CD8-positive, alpha-beta T cell (primary cell): ENCODE measurements at places on chromosomes 6 and 20.
A peak's percentile ranks its signal among the peaks of the same experiment; 100 is the strongest.

DNA sequence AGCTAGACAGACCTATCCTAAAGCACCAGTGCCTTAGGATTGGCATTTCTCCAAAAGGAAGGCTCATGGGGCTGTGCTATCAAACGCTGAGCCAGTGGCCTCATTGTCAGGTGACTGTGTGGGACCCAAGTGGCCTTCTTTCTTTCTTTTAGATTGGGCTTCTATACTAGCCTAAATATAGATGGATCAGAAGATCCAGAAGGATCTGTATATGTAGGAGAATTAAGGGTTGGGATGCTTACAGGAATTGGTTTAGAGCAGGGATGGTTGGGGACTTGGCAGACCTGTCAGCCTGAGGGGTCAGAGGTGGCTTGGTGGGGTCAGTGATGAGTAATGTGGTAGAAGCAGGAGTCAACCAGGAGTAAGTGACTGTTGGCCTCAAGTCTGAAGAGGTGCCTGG, 14.8 kb downstream of the ABT1 start:
- no peak for DNase-seq

- DNase-seq = no peak
These were observed 11.9 kb downstream of the HLA-A start for GRCh38 chr6:29954272-29954671.

DNA sequence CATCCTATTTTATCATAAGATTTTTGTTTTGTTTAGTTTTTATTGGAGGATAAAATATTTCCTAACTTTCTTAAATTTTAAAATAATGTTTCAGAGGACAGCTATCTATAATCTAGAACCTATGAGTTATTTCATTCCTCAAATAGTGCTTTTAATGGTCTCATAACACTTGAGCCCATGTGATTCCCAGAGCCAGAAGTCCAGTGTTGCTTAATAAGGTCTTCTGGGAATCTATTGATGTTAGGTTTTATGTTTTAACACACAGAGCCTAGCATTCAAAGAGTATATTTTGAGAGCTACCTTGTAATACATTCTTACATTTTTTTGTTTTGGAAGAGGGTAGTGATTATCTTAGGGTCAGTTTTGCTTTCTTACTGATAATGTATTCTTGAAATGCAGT, 200.2 kb downstream of the CENPW start:
- DNase-seq = no peak

DNA sequence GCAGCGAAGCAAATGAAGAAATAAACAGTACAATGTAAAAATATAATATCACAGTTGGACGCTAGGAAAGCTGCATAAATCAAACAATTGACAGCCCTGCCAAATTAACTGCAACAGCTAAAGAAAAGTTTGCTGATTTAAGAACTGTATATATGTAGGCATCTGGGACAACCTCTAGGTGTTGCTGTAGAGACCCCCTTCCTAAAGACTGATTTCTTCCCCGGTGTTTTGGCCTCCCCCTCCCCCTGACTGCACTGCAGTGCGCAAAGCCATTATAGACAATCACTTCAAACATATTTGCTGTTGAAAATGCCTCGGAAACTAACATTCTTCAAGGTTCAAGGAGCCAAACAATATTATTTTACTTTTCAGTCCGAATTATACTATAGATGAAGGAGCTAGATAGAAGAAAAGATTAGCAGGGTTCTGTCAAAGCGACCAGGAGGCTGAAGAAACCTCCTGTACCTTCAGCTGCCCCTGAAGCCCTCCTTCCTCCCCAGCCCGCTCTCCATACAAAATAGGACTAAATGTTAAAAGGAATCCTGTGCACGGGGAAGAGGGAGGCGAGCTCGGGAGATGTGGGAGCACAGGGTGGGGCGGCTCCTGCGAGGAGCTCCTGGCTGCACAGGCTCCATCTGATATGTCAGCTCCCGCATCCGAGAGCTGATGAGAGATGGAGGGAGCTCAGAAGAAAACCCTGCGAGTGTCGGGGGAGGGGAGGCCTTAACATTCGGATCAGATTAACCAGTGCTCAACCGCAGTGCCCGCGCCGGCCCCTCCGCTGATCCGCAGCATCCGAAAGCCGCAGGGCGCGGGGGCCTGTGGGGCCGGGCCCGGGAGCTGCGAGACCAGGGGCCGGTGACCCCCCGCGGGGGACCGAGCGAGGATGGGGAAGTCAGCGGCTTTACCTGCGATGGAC, 822 bp downstream of the ELOVL4 start:
- peak; percentile 27 for DNase-seq

GRCh38 chr6:146581968-146582367, 16.8 kb upstream of the ADGB start:
- DNase-seq = no peak

DNA sequence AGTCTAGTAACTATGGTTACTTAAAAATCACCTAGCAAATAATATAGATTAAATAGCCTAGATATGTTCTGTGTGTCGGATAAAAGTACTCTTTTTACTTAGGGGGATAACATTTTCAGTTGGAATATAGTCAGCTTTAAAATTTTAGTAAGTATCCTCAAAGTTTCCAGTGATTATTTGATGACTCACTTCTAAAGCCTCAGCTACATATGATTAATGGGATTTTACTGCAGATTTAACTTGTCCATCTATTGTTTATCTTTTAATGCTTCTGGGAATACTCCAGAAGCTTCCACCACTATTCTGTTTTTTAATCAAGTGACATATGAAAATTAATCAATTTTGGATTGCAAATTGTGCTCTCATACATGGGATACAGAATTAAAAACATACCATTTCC, 8.7 kb upstream of the TENT5A start:
- no peak for DNase-seq

DNA sequence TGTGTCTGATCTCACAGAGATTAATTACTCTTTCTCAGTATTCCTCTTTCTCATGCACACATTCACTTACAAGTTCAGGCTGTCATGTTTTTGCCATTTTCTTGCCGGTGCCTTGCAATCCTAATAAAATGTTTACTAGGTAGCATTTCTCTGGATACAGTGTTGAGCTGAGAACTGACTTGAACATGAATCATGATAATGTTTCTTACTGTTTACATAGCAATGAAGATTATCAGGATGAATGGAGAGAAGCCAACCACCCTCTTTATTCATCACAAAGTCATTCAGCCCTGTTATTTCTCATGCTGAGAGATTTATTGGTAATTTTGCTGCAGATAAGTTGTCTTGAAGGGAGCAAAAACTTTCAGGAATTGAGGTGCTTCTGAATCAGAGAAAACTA, 185.5 kb upstream of the ECI2 start:
- no peak for DNase-seq

- DNase-seq = no peak
These were observed 74.8 kb downstream of the ASCC3 start for GRCh38 chr6:100806296-100806695.

DNA sequence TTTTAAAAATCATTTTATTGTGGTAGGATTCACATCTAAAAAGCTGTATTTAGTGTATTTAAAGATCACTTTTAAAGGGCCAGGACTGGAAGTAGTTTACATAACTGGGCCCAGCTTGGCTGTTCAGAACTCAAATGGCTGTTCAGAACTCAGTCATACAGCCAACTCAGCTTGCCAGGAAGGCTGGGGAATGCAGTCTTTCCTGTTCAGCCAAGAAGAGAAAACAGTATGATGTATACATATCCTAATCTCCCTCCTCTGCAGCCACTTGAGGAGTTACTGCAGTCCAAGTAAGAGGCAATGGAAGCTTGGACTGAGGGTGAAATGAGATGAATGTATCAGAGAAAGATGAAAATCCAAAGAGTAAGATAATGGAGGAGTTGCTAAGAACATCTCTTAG, 24.6 kb downstream of the DSTN start:
- DNase-seq = no peak

- DNase-seq = no peak
These were observed 3.6 kb upstream of the CCN2 start for GRCh38 chr6:131954775-131955107.

GRCh38 chr6:39263303-39264037, 34.2 kb upstream of the KCNK5 start:
- DNase-seq = no peak

DNA sequence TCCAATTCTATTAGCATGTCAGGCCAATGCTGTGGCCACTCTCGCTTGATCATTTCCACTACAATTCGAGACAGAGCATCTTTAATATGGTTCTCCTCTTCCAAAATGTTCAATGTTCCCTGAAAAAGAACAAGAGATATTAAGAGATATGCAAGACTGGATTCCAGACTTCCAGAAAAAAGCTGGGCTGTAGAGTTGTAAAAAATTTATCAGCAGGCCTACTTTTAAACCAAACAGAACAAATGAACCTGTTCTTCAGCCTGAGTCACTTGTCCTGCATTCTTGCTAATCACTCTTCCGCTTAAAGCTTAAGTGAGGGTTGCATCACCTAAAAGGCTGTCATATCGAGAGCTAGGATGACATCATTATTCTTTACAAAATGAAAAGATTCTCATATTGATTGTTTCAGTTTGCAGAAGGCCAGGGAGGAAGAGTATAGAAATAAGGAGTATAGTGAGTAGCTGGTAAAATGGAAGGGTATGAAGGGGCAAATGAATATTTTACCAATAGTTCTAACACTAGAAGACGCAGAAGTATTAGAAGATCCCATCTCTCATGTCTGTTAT, 4.9 kb downstream of the XPO5 start:
- DNase-seq = no peak

GRCh38 chr6:113697632-113698410, 159.3 kb upstream of the MARCKS start:
- DNase-seq = no peak

GRCh38 chr6:139531148-139532115, 157.0 kb upstream of the CITED2 start:
- peak; percentile 10 for DNase-seq

DNA sequence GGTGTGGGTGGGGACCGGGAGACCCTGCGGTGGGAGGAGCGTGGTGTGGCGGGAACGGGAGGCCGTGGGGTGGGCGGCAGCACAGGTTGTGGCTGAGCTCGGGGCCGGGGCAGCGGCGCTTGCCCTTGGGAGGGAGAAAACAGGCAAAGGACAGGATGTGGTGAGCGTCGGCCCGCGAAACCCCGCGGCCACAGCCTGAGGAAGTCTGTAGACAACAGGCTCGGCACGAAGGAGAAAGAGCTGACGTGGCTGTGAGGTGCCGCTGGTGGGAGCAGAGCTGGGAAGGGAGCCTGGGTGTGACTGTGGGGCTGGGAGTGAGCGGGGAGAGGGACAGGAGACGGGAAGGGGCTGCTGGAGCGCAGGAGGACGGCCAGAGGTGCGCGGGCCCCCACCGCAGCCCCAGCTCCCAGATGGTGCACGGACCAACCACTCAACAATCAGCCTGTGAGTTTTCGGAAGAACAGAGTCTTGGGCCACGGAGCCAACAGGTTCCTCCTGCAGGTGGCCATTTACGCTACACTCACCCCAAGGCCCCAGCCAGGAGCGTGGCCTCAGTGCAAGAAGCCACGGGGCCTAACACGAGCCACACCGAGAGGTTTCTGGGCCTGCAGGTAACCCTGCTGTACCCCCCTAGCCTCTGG, 202.8 kb downstream of the DLL1 start:
- peak; percentile 22 for DNase-seq

DNA sequence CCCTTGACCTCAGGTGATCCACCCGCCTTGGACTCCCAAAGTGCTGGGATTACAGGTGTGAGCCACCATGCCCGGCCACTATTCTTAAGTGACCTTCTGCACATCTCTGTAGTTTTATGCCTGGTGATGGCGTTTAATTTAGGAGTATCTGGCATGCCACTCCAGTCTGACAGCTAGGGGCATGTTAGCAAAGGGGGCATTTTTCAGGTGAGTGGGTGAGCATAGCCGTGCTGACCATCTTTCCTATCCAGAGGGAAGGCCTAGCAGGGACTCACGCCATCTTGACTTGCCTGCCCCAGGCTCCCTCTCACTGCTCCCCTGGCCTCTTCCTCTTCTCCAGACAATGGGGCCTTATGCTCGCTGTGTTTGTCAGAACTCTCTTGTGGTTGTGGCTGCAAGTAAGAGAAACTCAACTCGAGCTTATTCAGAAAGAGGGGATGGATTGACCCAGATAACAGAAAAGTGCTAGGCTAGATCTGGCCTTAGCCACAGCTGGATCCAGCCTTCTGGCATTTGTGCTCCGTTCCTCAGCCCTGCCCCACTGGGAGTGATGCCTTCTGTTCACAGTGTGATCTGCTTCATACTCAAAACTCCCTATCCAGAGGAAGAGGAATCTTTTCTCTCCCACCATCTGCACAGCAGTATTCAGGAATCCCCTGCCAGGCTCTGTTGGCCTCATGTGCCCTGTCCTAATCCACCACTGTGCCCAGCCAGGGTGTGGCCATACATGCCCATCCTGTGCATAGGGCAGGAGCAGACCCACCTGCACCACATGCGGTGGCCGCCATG, 174.5 kb upstream of the AKAP12 start:
- DNase-seq = no peak

- DNase-seq = no peak
These were observed 183.7 kb upstream of the CEP162 start for GRCh38 chr6:84411060-84411629.

DNA sequence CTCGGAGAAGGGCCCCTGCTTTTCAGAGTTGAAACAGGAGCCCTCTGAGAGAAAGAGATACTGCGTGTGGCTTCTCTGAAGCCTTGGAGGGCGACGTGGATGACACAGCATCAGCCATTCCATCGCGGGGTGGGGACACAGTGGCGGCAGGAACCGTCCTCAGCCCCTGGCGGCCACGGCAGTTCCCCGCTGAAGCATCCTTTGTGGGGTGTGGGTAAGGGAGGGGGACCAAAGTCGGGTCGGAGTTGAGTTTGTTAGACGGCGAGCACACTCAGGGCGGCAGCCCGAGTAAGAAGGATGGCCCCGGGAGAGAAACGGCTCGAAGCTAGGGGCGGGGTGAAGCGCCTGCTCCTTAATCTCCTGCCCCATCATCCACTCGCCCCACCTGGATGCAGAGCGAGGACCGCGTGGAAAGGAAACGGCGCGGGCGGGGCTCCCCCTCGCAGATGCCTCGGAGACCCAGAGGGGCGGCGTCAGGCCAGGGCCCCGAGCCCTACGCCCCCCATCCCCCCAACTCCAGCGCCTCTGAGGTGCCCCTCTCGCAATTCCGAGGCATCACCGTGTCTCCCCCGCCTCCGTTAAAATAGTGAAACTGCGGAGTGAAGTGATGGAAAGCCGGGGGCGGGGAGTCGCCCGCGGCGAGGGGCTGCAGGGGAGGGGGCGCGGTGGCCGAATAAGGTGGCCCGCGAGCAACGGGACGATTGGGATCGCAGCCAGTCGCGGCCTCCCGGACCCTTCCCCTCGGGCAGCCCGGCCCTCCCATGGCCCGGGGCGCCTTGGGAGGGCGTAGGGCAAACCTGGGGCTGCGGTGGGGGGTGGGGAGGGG, 796 bp upstream of the RREB1 start:
- DNase-seq = peak; percentile 55

DNA sequence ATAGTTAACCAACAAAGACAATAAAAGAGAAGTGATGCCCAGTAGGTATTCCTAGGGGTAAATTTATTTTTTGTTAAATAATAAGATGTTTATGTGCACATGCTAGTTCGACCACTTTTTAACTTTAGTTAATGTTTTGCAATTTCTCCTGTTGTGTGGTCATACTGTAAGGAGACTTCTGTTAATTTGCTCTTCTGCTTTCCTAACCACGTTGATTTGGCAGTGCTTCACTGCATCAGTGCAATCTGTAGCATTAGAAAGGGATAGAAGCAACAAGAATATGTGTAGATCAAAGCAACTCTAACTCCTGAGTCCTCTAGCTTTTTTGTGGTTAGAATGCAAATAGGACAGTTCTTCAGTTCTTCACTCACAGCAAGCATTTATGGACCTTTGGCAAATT, 13.9 kb downstream of the MYB start:
- no peak for DNase-seq
